Islet precursor cell (in vitro differentiated cells): ENCODE measurements at places on chromosomes 4 and X.
A peak's percentile ranks its signal among the peaks of the same experiment; 100 is the strongest.

GRCh38 chrX:132200976-132201375 lies 18.3 kb downstream of the RAP2C start:
- no peak for DNase-seq

DNA sequence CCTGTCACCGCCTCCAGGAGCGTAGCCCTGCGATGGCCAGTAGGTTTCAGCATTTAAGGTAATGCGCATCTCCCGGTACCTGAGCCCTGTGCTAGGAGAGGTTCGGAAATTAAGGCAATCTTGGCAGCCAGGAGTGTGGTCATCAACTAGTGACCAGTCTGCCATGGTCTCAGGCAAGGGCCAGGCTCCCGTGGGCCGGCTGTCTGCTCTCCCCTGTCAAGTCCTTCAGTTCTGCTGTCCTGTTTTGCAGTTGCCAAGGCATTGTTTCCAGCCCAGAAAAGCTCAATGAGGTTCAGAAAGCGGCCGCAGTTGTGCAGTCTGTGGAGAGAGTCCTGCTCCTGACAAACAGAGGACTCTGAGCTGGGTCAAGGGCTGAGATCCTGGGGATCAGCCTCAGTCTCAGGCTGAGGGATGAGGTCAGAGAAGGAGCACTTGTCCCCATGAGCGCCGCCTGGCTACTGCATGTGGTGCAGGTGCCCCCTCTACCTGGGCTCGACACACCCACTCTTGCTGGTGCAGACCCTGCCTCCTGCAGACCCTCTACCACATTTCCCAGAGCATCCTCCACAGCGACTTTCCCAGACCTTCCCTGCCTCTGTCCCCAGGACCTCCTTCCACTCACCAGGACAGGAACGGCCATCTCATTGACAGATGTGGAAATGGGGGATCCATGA lies 53.4 kb upstream of the PSAPL1 start:
- no peak for DNase-seq

DNA sequence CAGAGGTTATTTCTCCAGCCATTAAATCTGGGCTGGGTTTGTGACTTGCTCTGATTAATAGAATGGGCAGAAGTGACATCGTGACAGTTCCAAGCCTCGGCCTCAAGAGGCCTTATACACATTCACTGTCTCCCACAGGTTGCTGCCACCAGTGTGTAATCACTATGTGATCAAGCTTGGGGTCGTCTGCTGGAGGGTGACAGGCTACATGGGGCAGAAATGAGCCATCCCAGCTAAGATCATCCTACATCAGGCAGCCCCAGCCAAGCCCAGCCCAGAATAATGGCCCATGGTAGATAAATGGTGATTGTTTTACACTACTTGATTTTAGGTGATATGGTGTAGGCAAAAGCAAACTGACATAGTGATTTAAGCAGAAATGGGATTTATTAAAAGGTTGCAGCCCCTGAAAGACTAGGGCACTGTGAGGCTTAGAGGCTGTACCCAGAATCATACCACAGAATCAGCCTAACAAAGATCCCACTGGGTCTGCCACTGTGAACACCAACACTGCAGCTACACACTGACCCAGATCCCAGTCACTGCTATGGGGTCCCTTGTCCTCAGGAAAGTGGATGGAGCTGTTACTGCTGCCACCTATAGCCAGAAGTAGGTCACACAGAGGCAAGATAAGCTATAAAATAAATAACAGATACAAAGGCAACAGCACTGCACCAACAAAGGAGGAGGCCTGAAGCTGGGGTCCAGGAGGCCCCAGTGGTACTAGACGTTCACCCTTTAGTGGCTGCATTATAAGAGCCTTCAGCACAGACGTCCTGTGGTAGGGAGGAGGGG lies 159.6 kb upstream of the RBPJ start:
- DNase-seq, result no peak

GRCh38 chr4:56646341-56646740 lies 34.8 kb downstream of the HOPX start:
- no peak for DNase-seq

GRCh38 chr4:27007507-27007906 lies 146.9 kb downstream of the STIM2 start:
- DNase-seq, result no peak

DNA sequence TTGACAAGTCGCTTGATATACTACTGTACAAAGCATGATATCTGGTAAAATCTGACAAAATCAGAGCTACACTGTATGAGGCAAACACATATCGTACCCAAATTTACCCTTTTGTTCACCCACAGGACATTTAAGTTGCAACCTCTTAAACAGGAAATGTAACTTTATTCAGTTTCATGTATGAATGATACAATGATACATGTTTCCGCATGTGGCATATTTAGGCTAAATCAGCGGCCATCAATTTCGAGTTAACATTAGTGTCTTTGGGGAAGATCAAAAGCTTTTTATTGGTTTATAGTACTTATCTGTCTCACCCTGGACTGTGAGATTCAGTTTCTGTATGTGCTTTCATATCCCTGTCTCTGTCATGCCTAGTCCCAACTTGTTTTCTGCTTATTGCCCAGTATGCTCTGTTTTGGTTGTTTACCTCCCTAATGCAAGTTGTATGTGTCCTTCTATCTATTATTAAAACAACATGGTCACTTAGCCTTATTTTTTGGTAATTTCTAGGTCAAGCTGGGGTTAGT lies 97.3 kb upstream of the HPRT1 start:
- no peak for DNase-seq

DNA sequence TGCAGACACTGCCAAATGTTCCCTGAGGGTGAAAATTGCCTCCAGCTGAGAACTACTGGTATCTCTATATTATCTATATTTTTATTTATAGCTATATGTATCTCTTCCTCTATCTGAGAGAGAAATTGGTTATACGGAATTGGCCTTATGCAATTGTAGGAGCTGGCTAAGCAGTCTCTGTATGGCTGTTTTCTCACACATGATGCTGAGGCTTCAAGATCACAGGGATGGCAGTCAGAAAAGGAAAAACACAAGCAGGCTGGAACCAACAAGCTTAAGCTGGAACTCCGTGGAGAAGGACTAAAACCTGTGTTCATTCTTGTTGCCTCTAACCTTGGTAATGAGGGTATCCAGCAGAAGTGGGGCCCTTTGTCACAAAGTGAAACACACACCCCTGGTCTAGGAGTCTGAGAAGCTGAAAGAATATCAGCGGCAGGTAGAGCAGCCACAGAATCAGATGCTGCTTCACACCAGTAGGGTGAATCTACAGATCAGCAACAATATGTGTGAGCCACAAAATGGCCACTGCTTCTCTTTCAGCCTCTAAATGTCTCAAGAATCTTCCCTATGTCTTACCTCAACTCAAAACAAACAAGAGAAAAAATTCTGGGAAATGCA lies 166.5 kb upstream of the PPP1R2C start:
- DNase-seq, result no peak

- DNase-seq, result peak; percentile 77
Measured at GRCh38 chr4:154049457-154050181, 260.7 kb upstream of the SFRP2 start.

- DNase-seq, result no peak
Measured at GRCh38 chr4:159188646-159189045, 85.8 kb downstream of the RAPGEF2 start.

DNA sequence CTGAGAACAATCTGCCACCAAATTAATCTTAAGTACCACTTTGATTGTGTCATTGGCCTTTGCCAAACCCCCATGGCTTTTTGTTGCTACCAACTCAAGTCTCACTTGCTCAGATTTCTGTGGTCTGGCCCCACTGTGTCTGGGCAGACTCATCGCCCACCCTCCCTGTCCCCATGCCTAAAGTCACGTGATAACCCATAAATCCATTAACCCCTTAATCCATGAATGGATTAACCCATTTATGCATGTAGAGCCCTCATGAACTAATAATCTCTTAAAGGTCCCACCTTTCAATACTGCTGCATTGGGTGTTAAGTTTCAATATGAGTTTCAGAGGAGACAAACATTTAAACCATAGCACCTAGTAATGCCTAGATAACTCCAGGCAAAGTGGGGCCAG lies 78.5 kb upstream of the BLTP1 start:
- DNase-seq, result no peak

DNA sequence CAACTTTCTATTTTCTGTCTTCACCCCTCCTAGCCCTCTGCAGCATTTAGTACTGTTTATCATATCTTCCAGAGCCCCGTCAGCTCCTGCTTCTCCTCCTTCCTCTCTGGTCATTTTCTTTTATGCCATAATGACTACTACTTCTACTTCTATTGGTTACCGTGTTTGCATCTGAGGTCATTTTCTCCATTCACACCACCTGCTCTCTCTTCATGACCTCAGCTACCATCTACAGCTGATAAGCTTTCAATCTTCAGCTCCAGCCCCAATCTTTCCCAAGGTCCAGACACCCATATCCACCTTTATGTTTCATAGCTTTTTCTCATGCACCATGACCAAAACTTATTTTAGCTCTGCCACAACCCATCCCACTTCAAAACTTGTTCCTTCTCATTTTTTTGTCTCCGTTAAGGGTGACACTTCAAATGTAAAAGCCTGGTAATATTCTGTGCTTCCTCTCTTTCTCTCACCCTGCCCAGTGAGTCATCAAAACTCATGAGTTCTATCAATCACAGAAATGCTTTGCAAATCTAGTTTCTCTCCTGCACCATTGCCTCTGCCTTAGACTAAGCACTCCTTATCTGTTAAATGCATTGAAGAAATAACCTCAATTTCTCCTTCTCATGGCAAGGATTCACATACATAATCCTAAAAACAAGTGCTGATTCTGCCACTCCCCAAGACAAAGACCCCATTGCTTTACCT lies 71.3 kb upstream of the IQCM start:
- DNase-seq, result no peak
